Lower lobe of right lung (tissue), 2 donors: ENCODE measurements at places on chromosomes 11 and 22. TPM values are rescaled to one million over a fixed set of nuclear protein-coding genes. Genes with fewer than 3 reads are reported as not detected.

DNA sequence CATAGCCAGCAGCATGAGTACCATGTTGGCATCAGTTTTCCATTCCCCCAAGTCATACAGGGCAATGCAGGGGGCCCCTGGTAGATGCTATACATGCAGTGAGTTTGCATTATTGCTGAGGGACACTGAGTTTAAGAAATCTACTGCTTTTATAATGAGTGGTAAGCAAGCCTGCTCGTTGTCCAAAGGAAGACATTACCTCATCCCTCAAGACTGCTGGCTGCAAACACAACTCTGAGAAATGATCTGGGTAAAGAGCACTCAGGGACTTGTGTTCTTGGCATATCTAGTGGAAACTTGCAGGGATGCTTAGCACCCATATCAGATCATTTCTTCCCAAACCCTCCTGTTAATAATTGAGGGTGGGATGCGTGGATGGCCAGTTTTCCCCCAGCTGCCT lies 77.9 kb downstream of the CWC15 start:
- no peaks in the 10 kb centered on the region for H3K4me1 ChIP-seq
- no peak overlapping the region for H3K4me3 ChIP-seq
- no peaks in the 10 kb centered on the region for H3K36me3 ChIP-seq
- H3K27ac ChIP-seq: no peak overlapping the region
- no peaks in the 10 kb centered on the region for H3K27me3 ChIP-seq
- no peak for DNase-seq

DNA sequence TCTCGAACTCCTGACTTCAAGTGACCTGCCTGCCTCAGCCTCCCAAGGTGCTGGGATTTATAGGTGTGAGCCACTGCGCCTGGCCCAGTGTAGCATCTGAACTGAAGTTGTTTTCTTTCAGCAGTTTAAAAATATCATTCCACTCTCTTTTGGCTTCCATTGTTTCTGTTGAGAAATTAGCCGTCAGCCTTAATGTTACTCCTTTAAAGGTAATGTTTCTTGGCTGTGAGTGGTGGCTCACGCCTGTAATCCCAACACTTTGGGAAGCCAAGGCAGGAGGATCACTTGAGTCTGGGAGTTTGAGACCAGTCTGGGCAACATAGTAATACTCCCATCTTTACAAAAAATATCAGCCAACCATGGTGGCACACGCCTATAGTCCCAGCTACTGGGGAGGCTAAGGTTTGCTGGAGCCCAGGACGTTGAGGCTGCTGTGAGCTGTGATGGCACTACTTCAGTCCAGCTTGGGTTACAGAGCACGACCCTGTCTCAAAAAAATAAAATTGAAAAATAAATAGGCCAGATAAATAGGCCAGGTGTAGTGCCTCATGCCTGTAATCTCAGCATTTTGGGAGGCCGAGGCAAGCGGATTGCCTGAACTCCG lies 25.9 kb downstream of the MCAM start:
- no peaks in the 10 kb centered on the region for H3K27me3 ChIP-seq
- peaks cover 61% of the 10 kb centered on the region for H3K36me3 ChIP-seq
- H3K4me1 ChIP-seq: no peaks in the 10 kb centered on the region
- no peak for DNase-seq
- H3K27ac ChIP-seq: no peak overlapping the region

- no peak overlapping the region for H3K27ac ChIP-seq
- H3K4me1 ChIP-seq: no peaks in the 10 kb centered on the region
- DNase-seq: no peak
- H3K4me3 ChIP-seq: no peak overlapping the region
- no peaks in the 10 kb centered on the region for H3K36me3 ChIP-seq
These were observed 1152.4 kb downstream of the BRD1 start for GRCh38 chr22:48675141-48675829.

GRCh38 chr22:26887456-26887855 lies 230.1 kb downstream of the MIAT start:
- H3K27ac ChIP-seq: no peak overlapping the region
- H3K4me3 ChIP-seq: no peak overlapping the region
- no peaks in the 10 kb centered on the region for H3K36me3 ChIP-seq
- no peaks in the 10 kb centered on the region for H3K27me3 ChIP-seq
- H3K4me1 ChIP-seq: no peaks in the 10 kb centered on the region

DNA sequence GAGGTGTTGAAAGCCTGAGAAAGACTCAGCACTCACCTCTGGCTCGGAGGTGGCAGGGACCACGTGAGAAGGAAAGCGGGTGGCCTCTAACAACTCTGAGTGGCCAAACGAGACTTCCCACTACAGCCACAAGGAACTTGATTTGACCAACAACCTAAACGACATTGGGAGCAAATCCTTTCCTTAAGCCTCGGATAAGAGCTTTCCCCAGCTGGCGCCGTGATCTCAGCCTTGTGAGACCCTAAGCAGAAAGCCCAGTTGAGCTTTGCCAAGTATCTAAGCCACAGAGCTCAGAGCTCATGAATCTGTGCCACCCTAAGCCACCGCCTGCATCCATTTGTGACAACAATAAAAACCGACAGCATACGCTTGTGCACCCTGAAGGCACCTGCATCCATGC lies 636.0 kb downstream of the TBC1D22A start:
- no peak for DNase-seq
- no peak overlapping the region for H3K4me3 ChIP-seq
- no peaks in the 10 kb centered on the region for H3K4me1 ChIP-seq
- H3K36me3 ChIP-seq: no peaks in the 10 kb centered on the region

- H3K27me3 ChIP-seq: no peaks in the 10 kb centered on the region
- no peak overlapping the region for H3K27ac ChIP-seq
- no peaks in the 10 kb centered on the region for H3K4me1 ChIP-seq
- no peak overlapping the region for H3K4me3 ChIP-seq
- H3K36me3 ChIP-seq: no peaks in the 10 kb centered on the region
These were observed 655.2 kb downstream of the TBC1D22A start for GRCh38 chr22:47417699-47418098.

DNA sequence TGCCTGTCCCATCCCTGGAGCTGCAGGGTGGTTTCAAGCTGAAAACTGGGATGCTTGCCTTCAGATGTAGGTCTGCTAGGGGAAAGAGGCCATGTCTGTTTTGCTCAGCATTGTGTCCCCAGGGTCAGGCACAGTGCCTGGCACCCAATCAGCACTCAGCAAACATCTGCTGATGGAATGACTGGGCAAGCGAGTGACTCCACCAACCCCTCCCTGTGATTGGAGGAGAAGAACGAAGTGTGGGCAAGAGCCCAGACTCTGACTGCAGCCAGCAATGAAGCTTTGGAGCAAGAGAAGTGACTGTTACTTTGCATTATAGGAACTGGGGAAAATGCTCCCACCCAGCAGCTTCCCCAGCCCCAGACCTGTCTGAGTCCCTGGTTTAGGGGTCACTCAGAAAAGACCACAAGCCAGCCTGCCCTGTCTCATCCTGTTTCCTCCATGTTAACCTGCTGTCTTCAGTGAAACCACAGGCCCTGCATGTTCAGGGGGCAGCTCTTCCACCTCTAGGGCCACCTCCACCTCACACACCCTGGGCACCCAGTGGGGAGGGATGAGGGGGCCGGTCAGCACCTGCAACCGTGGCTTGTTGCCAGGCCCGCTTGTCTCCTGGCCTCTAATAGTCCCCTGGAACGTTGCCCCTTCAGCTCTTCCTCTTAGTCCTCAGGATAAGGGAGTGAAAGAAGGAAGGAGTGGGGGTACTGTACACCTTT lies 147.4 kb downstream of the TRIM29 start:
- H3K4me1 ChIP-seq: no peaks in the 10 kb centered on the region
- no peak for DNase-seq
- no peak overlapping the region for H3K27ac ChIP-seq
- peaks cover 6% of the 10 kb centered on the region for H3K27me3 ChIP-seq
- H3K36me3 ChIP-seq: no peaks in the 10 kb centered on the region

GRCh38 chr22:24474221-24474620 lies 20.9 kb upstream of the UPB1 start:
- no peak for DNase-seq
- no peak overlapping the region for H3K27ac ChIP-seq
- no peak overlapping the region for H3K4me3 ChIP-seq
- H3K36me3 ChIP-seq: no peaks in the 10 kb centered on the region
- H3K27me3 ChIP-seq: no peaks in the 10 kb centered on the region
- peaks cover 5% of the 10 kb centered on the region for H3K4me1 ChIP-seq

DNA sequence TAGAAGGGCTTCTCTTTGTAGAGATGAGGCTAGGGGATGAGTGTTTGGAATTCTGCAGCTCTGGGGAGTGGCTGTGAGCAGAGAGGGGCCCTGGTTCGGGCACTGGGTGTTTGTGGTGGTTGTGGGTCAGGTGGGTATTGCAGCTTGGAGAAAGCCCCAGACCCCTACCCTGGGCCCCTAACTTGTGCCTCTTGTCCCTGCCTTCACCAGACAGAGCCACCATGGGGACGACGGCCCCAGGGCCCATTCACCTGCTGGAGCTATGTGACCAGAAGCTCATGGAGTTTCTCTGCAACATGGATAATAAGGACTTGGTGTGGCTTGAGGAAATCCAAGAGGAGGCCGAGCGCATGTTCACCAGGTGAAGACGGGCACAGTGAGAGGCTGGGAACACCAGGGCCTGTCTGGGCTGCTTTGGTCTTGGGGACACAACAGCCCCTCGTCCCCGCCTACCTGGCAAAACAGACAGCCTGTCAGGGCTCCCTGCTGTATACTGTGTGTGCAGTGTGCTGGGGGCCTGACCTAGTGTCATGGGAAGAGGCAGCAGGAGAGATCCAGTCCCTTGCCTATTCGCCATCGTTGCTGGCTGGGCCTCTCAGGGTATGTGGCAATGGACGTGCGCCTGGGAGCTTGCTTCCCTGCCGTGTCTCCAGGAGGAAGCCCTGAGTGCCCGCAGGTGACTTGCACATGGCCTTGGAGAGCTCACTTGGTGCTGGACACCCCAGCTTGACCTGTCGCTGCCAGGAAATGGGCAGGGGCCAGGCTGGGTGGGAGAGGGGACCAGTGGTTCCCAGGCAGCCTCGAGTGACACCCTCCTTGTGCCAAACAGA lies 4.3 kb downstream of the INCENP start:
- no peak overlapping the region for H3K27ac ChIP-seq
- H3K4me3 ChIP-seq: no peak overlapping the region
- peaks cover 45% of the 10 kb centered on the region for H3K36me3 ChIP-seq
- H3K4me1 ChIP-seq: peaks cover 15% of the 10 kb centered on the region
- no peak for DNase-seq

DNA sequence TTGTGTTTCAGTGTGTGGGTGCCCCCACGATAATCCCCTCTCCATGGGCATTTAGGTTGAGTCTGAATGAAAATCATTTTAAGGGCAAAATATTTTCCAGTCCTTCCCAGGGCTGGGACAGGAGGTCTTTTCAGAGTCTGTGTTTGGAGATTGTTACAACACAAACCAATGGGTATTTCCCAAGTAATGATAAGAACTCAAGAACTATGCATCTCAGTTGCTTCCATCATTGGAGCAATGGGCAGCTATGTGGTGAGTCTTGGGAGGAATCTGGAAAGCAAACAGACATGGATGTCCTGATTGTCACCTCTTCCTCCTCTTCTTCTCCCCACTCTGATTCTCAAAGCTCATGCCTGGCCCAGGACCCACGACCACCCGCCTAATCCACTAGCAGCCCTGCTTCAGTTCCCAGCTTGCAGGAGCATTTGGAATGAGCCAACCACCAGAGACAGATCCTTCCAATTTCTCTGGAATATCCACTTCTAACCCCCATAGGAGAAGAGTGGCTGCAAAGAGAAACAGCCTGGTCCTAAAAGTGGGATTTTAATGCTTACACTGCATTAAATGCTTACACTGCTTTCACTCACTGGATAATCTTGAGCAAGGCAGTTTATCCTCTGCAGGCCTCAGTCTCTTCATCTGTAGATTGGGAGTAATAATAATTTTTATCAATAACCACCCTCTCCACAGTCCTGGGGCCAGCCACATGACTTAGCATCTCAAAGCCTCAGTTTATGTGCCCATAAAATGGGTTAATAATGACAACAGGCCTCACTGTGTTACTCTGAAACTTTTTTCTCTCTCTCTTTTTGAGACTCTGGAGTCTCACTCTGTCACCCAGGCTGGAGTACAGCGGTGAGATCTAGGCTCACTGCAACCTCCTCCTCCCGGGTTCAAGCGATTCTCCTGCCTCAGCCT lies 404.3 kb downstream of the MN1 start:
- no peak for DNase-seq
- H3K4me3 ChIP-seq: no peak overlapping the region
- peaks cover 4% of the 10 kb centered on the region for H3K27me3 ChIP-seq
- no peaks in the 10 kb centered on the region for H3K36me3 ChIP-seq

DNA sequence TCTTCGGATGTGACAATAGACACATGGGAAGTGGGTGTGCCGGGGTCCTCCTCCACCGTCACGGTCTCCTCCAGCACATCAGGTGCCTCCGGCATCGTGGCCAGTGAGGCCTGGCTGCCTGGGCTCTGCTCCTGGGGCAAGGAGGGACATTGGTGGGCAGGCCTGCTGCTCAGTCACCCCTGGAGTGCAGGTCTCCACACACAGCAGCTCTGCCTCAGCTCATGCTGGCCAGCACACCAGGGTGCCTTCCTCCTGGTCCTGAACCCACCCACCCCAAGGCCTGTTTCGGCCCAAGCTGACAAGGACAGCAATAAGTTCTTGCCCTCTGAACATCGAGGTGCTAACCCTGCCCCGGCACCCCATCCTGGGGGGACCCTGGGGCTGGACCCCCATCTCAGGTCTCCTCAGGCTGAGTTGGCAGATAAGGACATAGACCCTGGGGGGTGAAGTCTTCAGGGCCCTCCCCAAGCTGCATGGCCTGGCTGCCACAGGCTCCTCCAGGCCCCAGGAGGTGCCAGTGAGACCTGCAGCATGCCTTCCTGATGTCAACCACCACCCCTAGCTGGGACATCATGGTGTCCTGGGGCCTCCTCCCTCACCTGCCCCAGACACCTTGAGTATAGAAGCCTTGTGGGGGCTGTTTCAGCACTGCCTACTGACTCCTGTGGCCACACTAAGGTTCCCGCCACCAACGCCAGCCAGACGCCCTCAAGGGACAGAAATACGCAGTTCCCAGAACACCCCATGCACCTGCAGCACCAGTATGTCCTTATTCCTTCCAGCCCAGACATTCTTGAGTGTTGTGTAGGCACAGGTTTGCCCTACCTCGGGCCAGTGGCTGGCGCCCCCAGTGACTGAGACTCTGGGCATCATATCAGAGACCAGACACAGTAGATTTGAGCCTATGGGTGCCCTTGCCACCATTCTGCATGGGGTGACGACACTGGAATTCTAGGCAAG lies 34.4 kb downstream of the ARVCF start:
- peaks cover 10% of the 10 kb centered on the region for H3K36me3 ChIP-seq
- peaks cover 22% of the 10 kb centered on the region for H3K4me1 ChIP-seq
- no peak for DNase-seq
- H3K4me3 ChIP-seq: no peak overlapping the region

GRCh38 chr11:124895471-124895971 lies 2.1 kb downstream of the ROBO4 start:
- no peaks in the 10 kb centered on the region for H3K27me3 ChIP-seq
- H3K4me1 ChIP-seq: peaks cover 71% of the 10 kb centered on the region
- peak overlapping the region; percentile 51 for H3K4me3 ChIP-seq
- peak overlapping the region; percentile 85 for H3K27ac ChIP-seq
- H3K36me3 ChIP-seq: no peaks in the 10 kb centered on the region

- no peak overlapping the region for H3K27ac ChIP-seq
- no peaks in the 10 kb centered on the region for H3K36me3 ChIP-seq
- no peaks in the 10 kb centered on the region for H3K4me1 ChIP-seq
- H3K27me3 ChIP-seq: peaks cover 42% of the 10 kb centered on the region
These were observed 61.5 kb downstream of the CACNG2 start for GRCh38 chr22:36641902-36642640.

The POU2F3 gene
- 4.6 TPM for total RNA-seq

The FIBIN gene
- 27.8 TPM for total RNA-seq

The DBX1 gene
- total RNA-seq: not detected

The CST6 gene
- total RNA-seq: 11.0 TPM

The STX3 gene
- 59.4 TPM for total RNA-seq

The GAS2 gene
- 2.6 TPM for total RNA-seq

The NNMT gene
- total RNA-seq: 162 TPM

The SCN2B gene
- 1.6 TPM for total RNA-seq

The RASL10A gene
- total RNA-seq: 0.83 TPM

The PDGFD gene
- total RNA-seq: 3.9 TPM
